ENCODE measurements at places on chromosomes 1 and 21. TPM values are rescaled to one million over a fixed set of nuclear protein-coding genes. Genes with fewer than 3 reads are reported as not detected.

Gene KLHDC9
- 1.9 TPM for total RNA-seq

Gene TMEM63A
- 5.3 TPM for total RNA-seq

Gene KPRP
- not detected for total RNA-seq

Gene TARDBP
- total RNA-seq, result 105 TPM

Gene OR10J1
- under 0.01 TPM for total RNA-seq

Gene SELENON
- 9.2 TPM for total RNA-seq

Gene ALX3
- total RNA-seq, result not detected

Gene ACTA1
- not detected for total RNA-seq

Gene STPG1
- total RNA-seq, result 5.3 TPM

Gene RGS13
- total RNA-seq, result not detected

Gene NR1I3
- not detected for total RNA-seq

Gene UBIAD1
- 7.2 TPM for total RNA-seq

Gene GPR52
- total RNA-seq, result 0.21 TPM

Gene LEFTY1
- total RNA-seq, result not detected

Gene TEX38
- total RNA-seq, result not detected

Gene SPRR2A
- 3.0 TPM for total RNA-seq

Gene CLCA4
- 0.96 TPM for total RNA-seq

Gene CDK18
- 19.5 TPM for total RNA-seq

Gene OR2T35
- total RNA-seq, result not detected

Gene RPTN
- 0.72 TPM for total RNA-seq

Gene RHOU
- 0.43 TPM for total RNA-seq

Gene CFHR2
- total RNA-seq, result not detected

Gene PHLDA3
- total RNA-seq, result 233 TPM

Gene RIMS3
- 1.7 TPM for total RNA-seq

Gene CFAP57
- total RNA-seq, result 1.9 TPM

Gene KIF26B
- 3.1 TPM for total RNA-seq

Gene ZNF593OS
- total RNA-seq, result not detected

Gene YTHDF2
- 56.4 TPM for total RNA-seq

Gene C1orf198
- total RNA-seq, result 10.4 TPM

Gene SELP
- not detected for total RNA-seq

Gene TPR
- 43.4 TPM for total RNA-seq

Gene LMOD1
- not detected for total RNA-seq

Gene KIF2C
- total RNA-seq, result 3.6 TPM

Measured in tracheal epithelial cell (primary cell).